ENCODE measurements at places on chromosomes 2 and 18.

DNA sequence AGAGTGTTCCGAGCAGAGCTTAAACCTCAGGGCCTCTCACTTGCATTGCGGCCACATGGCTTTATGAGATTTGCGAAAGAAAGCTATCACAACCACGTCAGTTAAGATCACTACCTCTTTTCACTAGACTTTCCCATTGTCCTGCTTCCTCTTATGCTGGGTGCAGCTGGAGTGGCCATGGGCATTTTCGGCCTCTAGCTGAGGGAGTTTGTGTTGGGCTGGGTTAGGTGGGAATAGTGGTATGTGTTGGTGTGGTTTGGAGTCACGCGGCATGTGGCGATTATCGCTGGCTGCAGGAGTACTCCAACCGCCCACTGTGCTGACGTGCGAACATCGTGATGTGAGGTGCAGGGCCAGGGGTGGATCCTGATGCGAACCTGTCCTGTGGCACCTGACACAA lies 27.1 kb downstream of the RALB start:
- no peak for DNase-seq

DNA sequence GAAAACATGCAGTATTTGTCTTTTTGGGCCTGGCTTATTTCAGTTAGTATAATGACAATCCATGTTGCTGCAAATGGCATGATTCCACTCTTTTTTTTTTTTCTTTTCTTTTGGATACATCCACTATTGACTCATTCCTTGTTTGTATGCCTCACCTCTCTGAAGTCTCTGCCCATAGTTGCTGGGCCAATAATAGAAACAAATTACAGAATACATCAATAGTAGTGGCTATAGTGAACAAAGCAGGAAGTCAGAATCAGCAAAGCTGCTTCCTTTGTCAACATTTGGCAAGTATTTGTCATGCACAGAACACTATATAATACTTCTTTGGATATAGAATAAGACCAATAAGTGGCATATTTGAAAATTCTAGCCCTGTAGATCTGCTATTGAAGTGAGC lies 609.7 kb downstream of the STK39 start:
- DNase-seq, result no peak

- DNase-seq, result no peak
Observed at GRCh38 chr2:214217599-214217998, 193.3 kb upstream of the VWC2L start.

DNA sequence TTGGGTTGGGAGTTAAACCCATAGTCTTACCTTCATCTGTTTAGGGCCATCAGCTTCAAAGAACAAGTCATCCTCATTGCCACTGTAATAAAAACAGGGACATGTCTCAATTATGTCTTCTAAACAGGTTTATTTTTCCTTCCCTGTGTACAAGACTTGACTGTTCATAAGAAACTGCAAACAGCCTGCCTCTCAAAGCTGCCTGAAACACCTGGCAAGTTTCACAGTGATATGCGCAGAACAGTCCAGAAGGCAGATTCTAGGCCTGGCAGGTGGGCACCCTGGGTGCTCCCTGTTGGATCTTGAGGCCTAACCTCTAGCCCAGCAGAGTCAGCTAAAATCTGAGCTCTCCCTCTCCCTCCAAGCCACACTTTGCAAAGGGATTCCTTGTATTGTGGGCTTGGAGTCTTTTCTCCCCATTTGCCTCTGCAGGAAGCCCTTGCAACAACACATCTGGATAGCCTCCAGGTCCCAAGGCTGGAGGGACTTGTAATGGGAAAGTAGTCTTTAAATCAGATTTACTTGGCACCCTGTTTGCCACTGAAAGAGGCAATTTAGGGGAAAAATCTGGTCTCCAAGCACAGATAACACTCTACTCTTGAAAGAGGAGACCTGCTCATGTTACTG lies 930 bp downstream of the IL1B start:
- DNase-seq, result no peak

DNA sequence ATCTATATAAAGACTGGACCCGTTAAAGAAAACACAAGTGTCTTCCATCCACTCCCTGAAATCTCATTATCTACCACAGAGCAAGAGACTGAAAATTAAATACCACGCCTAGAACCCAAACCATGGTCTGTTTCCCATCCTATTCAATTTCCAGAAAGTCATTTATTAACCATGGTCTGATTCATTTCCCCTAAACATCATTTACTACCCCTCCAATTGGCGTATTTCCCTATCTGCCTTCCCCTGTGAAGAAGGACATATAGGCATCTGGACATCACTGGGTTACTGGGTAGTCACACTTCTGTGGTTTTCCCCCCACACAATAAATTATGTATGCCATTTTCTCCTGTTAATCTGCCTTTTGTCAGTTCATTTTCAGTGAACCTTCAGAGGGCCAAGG lies 30.8 kb downstream of the CCDC93 start:
- DNase-seq, result no peak

- DNase-seq, result no peak
Observed at GRCh38 chr2:101327863-101328394, 19.4 kb upstream of the RNF149 start.

GRCh38 chr2:62362561-62362960 lies 143.4 kb downstream of the TMEM17 start:
- no peak for DNase-seq

DNA sequence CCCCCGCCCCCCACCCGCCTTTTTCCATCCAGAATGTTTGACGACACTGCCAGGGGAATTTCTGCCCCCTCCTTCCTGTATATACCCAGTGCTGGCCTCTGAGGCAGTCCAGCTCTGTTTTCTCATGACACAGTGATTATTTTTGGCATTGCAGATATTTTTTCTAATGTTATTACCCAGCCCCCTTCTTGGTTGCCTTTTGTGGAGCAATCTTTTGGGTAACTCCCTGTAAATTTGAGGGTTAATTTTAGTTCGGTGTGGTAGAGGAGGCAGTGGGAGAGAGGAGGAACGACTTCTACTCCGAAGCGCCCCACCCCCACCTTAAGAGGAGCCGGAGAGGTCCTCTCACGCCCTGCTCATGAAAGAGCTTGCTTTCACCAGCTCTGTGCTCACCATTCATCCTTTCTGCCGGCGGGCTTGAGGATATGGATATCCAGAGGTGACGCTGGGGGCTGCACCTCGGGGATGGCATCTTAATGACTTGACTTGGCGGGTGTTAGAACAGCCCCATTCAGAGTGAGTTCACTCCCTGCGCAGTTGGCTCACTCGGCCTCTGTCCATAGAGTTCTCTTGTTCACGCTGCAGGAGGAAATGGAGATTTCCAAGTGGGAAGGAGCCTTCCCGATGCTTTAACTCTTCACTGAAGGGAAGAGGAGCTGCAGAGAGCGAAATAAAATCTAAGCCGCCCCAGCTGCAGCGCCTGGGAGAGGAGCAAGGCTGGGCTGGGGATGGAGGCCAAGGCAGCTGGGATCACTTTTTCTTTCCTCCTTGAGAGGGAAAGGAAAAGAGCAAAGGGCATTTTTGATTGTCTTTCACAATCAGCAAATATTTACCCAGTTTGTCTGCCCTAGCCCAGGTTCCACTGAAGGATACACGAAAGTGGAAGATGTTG lies 38.4 kb downstream of the EPAS1 start:
- no peak for DNase-seq

DNA sequence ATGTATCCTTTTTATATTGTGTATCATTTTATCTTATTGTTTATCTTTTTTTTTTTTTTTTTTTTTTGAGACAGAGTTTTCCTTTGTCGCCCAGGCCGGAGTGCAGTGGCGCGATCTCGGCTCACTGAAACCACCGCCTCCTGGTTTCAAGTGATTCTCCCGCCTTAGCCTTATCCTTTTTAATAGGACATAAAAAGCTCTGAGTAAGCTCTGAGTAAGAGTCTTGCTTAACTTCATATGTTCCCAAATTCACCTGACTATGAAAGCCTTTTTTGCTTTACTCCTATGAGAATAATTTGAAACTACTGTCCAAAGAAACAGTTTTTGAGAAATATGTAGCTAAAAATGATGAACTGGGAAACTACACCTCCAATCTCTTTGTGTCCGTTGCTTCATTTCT lies 525.5 kb downstream of the IRS1 start:
- DNase-seq, result no peak

DNA sequence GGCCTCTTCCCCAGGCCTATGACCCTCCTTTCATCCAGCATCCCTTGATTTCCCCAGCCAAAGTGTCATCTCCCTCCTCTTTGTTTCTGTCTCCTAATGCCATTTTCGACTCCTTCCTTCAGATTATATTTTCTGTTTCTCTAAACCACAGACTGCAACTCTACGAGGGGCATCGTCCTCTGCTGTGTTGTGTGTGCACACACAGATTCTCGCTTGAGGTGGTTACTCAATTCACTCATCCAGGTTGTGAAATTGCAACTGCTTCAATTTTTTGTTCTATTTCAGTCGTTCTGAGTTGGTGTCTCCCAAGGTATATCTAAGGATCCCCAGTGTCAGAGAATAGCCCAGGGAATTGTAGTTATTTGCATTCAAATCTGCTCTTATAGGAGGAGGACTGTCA lies 113.5 kb upstream of the NDUFV2 start:
- no peak for DNase-seq

DNA sequence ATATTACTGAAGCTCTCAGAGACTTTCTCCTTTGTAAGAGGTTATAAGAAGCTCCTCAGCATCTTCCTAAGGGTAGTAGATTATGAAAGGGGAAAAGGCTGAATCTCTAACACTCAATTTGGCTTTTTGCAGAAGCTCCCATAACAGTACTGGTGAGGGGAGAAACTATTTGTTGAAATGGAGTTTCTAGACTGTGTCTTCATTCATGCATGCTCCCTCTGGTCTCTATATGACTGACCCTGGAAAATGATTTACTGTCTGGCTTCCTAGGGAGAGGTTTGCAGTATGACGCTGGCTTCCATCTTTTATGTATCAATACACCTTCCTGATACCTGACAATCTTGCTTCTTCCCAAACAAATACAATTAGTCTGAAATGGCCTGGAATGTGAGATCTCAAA lies 63.9 kb downstream of the LDAH start:
- DNase-seq, result no peak

- DNase-seq, result no peak
Observed at GRCh38 chr2:231922311-231923009, 3.7 kb downstream of the NPPC start.

GRCh38 chr18:32698153-32698552 lies 74.7 kb downstream of the KLHL14 start:
- no peak for DNase-seq

- DNase-seq, result peak; percentile 60
Observed at GRCh38 chr2:31170071-31170698, 31.9 kb upstream of the GALNT14 start.

- no peak for DNase-seq
Observed at GRCh38 chr2:231527091-231527395, 3.2 kb downstream of the NMUR1 start.

DNA sequence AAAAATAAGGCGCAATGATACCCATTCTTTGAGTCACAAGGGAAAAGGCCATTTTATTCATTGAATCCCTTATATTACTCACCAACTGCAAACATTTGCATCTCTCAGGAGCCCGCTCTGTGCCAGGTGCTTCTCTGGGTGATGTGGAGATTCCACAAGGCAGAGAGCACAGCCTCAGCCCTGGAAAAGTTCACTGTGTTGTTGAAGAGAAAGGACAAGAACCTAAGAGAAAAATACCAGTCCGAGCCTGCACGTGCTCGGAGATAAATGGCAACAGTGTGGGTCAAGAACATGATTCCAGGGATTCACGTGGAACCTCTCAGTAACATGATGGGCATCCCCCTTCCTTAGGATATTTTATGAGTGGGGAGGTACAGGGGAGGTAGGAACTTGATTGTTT lies 11.8 kb downstream of the GNAL start:
- DNase-seq, result no peak

GRCh38 chr2:112583497-112584133 lies 794 bp upstream of the CHCHD5 start:
- DNase-seq, result no peak

GRCh38 chr2:7407001-7407400 lies 489.8 kb downstream of the RNF144A start:
- no peak for DNase-seq

GRCh38 chr2:19496646-19497045 lies 138.2 kb upstream of the OSR1 start:
- no peak for DNase-seq

DNA sequence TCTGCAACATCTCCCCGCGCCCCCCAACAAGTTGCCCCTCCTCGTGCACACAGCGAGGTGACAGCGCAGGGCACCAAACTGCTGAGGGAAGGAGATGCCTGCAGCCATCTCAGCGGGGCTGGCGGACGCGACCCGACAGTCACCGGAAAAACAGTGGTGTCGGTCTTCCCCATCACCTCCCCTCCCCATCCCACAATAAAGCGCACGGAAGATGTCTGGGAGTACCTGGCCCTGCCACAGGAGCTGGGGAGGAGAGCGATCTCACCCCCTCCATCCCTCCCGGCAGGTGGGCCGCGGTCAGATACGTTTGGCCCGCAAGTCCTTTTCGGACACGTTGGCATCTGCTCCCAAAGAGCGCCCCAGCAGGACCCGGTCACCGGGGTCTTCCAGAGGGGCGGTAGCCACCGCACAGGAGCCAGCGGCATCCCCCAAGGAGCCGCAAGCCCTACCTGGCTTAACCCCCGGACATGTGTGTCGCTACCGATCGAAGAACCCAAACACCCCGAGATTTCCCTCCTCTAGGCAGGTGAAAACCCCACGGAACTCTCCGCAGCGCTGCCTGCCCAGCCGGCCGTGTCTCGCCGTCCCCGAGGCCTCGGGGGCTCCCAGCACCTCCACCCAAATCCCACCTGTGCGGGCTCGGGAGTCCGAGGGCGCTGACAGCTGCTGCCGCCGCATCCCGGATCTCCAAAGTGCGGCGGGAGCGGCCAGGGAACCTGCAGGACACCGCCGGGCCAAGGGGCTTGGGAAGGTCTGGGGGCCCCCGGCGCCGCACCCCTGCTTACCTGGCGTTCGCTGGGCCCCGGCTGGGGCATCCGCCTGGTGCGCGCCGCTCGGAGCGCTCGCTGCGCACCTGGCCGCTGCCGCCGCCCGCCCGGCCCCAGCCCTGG lies 657 bp downstream of the ATP8B1 start:
- DNase-seq, result no peak

- DNase-seq, result no peak
Observed at GRCh38 chr2:140597836-140598235, 1533.0 kb downstream of the LRP1B start.

DNA sequence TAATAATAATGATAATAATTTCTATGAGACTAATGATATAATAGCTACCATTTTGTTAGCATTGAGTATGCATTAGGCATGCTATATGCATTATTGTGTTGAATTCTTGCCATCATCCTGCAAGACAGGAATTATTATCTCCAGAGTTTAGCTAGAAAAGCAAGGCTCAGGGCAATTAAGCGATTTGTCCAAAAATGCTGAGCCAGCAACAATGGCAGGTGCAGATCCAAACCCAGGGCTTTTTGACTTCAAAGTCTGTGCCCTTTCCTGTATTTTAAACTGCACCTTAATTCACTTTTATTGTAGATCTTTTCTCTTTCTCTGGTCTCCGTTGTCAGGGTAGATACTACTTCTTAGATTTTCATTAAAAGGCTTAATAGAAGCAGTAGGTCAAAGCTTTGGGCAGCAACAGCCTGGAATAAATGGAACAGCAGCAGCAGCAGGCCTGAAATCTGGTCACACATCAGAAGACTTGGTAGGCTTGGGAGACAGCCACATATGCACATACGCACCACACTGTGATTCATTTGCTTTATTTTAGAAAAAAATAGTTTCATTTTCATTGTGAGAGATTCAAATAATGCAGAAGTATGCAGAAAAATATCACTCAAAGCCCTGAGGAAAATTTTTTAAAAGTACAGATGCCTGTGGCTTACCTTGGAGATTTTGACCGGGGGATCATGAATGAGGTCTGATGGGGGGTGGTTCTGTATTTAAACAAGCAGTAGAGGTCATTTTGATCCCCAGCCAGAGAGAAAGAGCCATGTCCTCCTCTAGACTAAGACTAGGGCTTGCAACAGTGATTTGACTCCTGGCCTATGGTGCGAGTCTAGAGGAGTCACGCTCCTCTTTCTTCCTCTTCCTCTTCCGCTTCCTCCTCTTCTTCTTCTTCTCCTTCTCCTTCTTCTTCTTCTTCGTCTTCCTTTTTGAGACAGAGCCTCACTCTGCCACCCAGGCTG lies 455.7 kb downstream of the TSN start:
- DNase-seq, result no peak

All from CD8-positive, alpha-beta memory T cell (primary cell).